ENCODE measurements at places on chromosomes 2 and 18.

- DNase-seq: no peak
Measured at GRCh38 chr2:70962885-70963878, 15.2 kb upstream of the ANKRD53 start.

- DNase-seq: no peak
Measured at GRCh38 chr2:217193431-217194340, 333.8 kb upstream of the TNP1 start.

- peak; percentile 78 for DNase-seq
Measured at GRCh38 chr2:224545884-224546644, 39.1 kb downstream of the CUL3 start.

- DNase-seq: no peak
Measured at GRCh38 chr18:4960578-4960977, 236.5 kb downstream of the AKAIN1 start.

- DNase-seq: no peak
Measured at GRCh38 chr2:99399063-99399462, 61.9 kb downstream of the EIF5B start.

- DNase-seq: no peak
Measured at GRCh38 chr18:66874812-66875474, 271.1 kb upstream of the CDH19 start.

DNA sequence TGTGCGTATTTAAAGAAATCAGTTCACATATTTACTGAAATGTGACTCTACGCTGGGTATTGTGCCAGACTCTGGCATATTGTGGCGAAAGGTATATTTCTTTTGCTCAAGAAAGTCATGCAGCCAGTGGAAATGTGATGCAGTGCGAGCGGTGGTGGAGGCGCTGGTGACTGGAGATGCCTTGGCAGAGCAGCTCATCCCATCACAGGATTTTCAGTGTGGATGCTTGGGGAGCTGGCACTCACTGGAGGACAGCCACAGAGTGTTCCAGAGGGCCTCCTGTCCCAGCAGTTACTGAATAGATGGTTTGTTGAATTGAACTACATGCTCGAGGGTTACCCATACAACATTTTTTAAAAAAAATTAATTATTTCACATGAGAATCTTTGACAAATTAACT, 117.6 kb downstream of the ZNF407 start:
- DNase-seq: no peak

DNA sequence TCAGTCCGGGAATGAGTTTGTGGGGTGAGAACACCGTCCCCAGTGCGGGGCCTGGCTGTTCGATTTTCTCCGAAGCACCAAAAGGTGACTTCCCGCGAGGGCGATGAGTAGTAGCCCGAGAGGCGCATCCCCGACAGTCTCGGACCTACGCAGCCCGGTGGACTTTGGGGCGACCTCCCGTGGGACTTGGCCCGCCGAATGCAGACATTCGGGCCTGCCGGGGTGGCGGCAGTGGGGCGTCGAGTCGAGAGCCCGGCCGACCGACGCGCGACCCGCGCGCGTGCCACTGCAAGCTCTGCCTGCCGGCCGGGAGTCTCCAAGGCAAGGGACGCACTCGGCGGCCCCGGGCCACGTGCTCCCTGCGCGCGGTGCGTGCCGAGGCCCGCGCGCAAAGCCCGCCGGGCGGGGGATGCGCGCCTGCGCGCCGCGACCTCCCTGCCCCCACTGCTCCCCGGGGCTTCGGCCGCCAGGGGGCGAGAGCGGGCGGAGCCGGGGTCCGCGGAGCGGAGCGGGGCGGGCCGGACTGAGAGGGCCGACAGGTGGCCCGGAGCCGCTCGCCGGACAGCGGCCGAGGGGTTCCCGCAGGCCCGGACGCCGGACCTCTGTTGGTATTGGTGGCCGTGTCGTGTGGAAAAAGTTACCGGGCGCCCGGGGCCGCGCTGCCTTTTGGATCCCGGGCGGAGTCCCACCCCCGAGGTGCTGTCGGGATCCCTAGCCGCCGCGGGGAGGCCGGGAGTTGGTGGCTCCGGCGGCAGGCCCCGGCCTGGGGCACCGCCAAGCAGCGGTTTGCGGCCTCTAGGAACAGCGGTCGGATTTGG, 1.9 kb downstream of the PTMA start:
- peak; percentile 88 for DNase-seq

DNA sequence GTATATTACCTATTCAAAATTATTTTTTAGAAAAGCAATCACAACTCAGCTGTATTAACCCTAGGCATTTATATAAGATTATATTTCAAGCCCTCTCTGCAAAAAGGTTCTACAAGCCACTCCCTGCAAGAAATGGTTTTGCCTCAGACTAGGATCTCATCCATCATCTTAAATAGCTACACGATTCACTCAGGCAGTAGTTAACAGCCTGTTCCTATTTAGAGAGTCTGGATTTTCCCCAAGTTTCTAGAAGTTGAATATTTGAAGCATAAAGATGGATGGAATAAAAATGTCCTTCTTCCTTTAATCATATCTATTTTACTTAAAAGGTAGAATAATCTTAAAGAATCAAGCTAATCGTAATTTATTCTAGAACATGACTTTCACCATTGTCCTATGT, 167.1 kb upstream of the STK17B start:
- DNase-seq: no peak

DNA sequence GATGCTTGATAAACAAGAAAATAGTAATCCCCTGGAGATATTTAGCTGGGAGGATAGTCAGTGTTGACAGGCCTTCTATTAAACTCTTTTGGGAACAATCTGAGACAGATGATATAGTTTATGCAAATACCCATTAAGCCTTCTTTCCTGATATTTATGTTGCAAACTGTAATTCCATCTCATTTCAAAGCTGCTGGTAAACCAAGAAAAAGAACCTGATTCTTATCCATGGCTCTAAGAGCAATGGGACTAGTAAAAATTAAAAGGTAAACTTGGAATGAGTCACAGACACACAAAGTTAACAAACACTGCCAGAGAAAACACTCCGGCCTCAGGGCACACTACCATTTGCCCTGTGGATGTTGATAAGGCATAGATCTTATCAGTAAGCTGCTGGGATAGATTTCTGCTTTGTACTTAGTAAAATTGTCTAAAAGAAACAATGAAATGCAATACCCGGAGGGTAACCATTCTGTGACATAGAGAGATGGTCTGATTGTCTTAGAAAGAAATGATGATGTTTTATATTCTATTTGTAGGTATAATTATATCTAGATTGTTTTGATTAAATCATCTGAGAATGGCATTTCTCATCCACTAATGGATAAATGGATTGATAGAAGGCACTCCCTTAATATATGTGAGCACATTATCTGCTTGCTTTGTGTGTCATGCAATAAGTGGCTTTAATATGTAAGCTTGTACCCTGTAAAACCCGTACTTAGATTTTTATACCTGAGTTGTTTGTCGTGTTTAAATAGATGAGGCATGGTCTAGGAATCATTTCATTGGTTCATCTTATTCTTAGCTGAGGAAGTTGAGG, 13.2 kb downstream of the GALR1 start:
- DNase-seq: no peak

- DNase-seq: no peak
Measured at GRCh38 chr2:227163998-227164762, at the start of the genes COL4A3 and COL4A4. COL4A3 (plus strand) TSS chr2:227164624; CDS start chr2:227164727, 103 bp downstream. COL4A4 (minus strand) TSS chr2:227164205; CDS start chr2:227147483, 16,722 bp downstream.

GRCh38 chr2:173099804-173100203, 24.2 kb downstream of the MAP3K20 start:
- no peak for DNase-seq

- DNase-seq: no peak
Measured at GRCh38 chr2:29201979-29202378, 86.8 kb downstream of the CLIP4 start.

GRCh38 chr2:130327703-130328527, 14.8 kb upstream of the IMP4 start:
- peak; percentile 79 for DNase-seq

- DNase-seq: peak; percentile 99
Measured at GRCh38 chr2:43075054-43075593, 151.3 kb downstream of the ZFP36L2 start.

DNA sequence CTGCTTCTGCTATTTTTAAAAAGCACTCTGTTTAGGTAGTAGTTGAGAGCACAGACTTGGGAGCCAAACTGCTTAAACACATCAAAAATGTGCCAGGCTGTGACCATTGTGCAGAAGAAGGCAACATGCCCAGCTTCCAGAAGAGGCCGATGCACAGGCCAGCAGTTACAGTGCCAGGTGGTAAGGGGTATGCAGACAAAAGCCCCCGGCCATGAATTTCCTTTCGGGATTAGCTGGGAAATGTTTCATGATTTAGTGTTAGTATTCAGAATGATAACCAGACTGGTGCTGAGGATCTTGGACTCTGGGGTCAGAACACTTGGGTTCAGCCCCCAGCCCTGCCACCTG, 40.0 kb upstream of the ATG16L1 start:
- no peak for DNase-seq

DNA sequence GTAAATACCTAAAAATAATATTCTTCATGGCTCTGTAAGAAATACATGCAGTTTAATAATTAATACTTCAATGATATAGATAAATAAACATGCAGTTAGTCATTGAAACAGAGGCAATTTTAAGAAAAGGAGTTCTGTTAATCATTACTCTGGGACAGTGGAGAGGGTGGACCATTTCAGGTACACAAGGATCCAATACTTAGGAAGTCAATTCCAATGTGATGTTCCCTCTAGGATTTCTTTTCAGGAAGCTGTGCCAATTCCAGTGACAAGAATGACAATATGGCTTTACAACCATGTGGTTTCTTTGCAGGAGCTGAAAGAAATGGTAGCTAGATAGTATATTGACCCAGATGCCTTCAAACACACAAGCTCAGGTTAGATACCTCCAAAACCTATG, 175.8 kb upstream of the NETO1 start:
- no peak for DNase-seq

- no peak for DNase-seq
Measured at GRCh38 chr2:66431274-66431642, 3.7 kb upstream of the MEIS1 start.

GRCh38 chr2:233497692-233498091, 68.9 kb downstream of the USP40 start:
- no peak for DNase-seq

DNA sequence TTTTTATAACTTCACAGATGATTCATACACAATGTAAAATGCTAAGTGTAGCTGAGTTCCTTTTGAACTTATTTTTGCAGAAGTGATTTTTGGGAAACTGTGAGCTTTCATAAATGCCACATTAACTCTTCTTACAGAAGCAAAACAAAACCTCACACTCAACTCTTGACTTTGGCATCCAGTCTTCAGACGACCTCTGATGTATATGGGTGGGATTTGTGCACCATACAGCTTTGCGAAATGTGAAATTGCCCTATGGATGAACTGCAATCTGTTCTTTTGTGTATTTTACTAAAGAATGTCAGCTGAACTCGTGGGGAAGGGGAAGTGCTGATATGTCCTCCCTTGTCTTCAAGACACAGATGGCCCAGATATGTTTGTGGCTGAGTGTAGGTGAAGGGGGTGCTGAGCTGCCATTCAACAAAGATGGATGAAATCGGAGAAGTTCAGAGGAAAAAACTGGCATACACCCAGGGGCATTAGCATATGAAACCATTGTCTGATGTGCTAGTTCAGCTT, 218.3 kb downstream of the PTGR3 start:
- DNase-seq: peak; percentile 19

GRCh38 chr2:109510136-109511028, 103.4 kb downstream of the SEPTIN10 start:
- peak; percentile 70 for DNase-seq

DNA sequence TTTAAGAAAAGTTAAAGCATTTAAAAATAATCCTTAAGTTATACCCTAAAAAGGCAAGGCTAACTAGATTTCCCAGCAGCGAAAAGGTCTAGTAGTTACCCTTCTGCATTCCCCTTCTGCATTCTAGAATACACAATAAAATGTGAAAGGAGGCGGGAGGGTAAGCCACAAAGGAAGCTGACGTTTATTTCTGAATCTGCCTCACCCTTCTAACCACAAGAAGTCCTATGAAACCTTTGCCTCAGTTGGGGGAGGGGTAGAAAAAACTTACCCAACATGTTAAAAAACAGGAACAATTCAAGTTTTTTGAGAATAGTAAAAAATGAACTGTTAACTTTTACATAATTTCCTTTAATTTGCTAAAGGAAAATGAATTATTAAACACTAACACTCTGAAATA, 11.3 kb downstream of the STK17B start:
- DNase-seq: peak; percentile 93

GRCh38 chr2:127482031-127482430, 44.3 kb downstream of the IWS1 start:
- DNase-seq: no peak

- DNase-seq: no peak
Measured at GRCh38 chr2:237503201-237503600, 16.1 kb downstream of the MLPH start.

DNA sequence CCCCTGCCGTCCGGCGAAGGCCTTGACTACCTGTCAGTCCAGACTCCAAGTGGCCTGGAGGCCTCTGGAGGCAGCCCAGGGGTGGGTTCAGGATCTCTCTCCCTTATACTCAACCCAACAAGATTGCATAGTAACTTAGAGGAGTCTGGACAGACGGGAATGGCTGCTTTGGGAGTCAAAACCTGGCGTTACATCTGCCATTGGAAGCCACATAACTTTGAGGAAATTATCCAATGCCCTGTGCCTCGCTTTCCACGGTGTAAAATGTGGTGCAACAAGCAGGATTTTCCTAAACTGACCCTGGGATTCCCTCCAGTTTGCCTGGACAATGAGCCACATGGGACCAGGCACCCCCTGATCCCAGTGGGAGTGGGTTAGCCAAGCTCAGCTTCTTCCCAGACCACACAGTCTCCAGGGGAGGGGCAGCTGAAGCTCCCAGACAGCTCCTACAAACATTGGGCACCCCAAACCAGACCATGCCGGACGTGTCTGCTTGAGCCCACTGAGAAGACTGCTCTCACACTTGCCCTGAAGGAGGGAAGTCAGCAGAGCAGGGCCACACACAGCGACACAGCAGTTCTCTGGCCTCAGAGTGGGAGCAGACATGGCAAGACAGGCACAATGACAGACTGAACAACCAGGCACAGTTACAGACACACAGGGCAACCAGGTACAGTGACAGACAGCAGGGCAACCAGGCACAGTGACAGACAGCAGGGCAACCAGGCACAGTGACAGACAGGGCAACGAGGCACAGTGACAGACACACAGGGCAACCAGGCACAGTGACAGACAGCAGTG, 65.6 kb upstream of the RAB6C start:
- DNase-seq: no peak

- no peak for DNase-seq
Measured at GRCh38 chr2:157361526-157361925, 35.9 kb upstream of the ERMN start.

- peak; percentile 43 for DNase-seq
Measured at GRCh38 chr2:222561817-222562645, 93.9 kb downstream of the FARSB start.

DNA sequence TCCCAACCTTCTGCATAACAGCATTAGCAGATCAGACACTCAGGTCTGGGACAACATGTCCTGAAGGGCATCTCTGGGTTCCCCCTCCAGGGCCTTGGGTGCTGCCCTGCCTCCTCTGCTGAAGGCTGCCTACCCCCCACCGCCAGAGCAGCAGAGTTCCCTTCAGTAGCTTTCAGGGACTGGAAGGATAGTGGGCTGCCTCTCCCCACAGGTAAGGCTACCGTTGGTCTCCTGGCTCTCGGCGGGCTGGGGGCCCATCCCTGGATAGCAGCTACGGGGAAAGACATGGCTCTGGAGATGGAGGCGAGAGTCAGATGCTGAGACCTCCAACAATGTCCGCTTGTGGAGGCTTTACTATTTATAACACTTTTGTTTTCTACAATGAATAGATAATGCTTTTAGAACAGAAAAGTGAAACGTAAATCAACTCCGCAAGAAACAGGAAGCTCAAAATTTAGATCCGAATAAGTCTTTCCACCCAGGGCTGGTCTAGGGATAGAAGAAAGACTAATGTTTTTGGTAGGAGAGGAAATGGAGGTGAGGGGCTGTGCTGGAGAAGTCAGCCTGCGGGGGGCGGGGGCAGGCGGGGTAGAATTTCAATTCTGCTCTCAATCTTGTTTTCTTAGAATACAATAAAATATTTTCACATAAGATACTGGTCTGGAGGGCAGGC, 58.4 kb downstream of the ARL4C start:
- no peak for DNase-seq
